ENCODE measurements at places on chromosomes 6 and 20.

DNA sequence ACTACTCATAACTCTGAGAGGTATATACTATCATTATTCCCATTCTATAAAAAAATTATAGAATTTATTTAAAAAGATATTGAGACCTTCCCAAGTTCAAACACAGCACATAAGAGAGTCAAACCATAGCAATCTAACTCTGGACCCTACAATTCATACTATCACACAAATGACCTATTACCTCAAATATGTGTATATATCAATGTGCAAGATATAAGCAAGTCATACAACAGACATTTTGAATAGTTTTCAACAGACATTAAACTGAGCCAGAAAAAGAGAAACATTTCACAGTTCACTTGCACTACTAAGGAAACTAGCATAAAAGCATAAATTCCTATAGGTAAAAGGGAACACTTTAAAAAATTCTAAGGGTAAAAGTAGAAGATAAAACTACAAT, 11.7 kb downstream of the PHIP start:
- DNase-seq, result no peak

- DNase-seq, result no peak
Measured at GRCh38 chr6:137737836-137738596, 129.0 kb upstream of the TNFAIP3 start.

DNA sequence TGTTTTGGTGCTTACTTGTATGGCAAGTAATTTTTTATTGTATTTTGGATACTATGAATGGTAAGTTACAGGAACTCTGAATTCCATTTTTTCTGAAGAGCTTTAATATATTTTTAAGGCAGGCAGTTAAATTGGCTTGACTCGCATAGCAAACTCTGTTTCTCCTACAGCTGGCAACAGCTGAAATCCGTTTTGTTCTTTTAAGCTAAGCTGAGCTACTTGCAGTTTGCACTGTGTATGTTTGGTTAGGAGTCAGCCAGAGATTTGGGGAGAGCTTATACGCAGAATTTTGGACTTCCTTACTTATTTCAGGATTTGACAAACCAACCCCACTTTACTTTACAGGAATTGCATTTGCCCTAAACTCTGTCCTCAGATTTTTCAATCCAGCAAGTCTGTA, 179.1 kb downstream of the COL19A1 start:
- peak; percentile 30 for DNase-seq

- no peak for DNase-seq
Measured at GRCh38 chr6:115819506-115819905, 241.2 kb downstream of the FRK start.

- no peak for DNase-seq
Measured at GRCh38 chr6:70549327-70549726, 17.4 kb upstream of the SDHAF4 start.

- no peak for DNase-seq
Measured at GRCh38 chr20:3326779-3327521, 80.5 kb downstream of the DNAAF9 start.

GRCh38 chr20:31751126-31751525, 12.0 kb downstream of the TPX2 start:
- DNase-seq, result peak; percentile 48

- no peak for DNase-seq
Measured at GRCh38 chr6:158517581-158517980, 42.3 kb upstream of the TMEM181 start.

DNA sequence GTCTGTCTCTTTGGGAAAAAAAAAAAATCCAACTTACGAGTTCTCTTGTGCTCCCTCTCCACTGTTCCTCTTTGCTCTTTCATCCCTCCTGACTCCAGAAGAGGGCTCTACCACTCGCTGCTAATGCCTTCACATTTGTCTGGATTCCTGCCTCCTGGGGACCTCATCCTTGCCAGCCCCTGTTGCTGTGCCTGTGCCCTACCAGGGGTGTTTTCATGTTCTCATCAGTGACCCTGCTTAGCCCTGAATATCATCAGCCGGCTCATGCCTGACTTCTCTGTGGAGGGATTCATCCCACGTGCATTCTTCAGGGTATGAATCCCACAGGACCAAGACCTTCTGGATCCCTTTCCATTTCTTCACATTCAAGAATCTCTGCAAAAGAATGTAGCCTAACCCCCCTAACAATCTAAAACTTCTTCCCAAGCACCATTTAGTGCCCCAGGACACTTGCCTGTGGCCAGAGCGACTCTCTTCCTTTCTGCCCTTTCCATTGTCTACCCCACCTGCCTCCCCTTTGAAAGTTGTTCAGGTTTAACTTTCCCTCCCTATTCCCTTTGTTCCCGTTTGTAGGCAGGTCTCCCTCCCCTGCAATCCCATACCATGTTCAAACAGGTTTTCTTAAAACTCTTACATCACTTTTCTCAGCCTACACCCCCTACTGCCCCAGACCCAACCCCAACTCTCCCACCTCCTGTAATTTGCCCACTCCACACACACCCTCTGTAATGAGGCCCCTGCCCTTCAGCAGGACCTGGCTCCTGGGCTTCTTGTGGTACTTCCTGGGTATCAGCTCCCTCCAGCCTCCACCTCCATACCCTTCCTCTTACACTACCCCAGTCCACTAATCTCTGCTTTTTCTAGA, 50.2 kb downstream of the RREB1 start:
- no peak for DNase-seq

DNA sequence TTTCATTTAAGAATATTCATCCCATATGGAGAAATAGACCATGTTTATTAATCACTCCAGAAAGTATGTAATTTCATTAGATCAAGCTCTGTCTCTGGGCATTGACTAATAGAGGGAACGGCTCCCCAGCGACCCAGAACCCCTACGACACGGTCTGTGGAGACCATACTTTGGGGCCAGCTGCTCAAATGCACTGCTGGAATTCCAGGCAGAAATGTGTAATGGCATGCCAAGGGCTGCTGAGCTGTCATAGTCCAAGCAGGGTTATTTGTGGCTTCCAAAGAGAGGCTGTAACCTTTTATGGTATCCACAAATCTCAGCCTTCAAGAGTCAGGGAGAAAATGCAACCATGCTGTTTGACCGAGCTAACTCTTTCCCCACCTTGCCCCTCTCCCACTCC, 755.8 kb downstream of the DHX35 start:
- DNase-seq, result no peak

- DNase-seq, result no peak
Measured at GRCh38 chr6:89386917-89387491, 25.1 kb downstream of the RRAGD start.

- DNase-seq, result no peak
Measured at GRCh38 chr6:142833054-142833453, 111.9 kb downstream of the HIVEP2 start.

DNA sequence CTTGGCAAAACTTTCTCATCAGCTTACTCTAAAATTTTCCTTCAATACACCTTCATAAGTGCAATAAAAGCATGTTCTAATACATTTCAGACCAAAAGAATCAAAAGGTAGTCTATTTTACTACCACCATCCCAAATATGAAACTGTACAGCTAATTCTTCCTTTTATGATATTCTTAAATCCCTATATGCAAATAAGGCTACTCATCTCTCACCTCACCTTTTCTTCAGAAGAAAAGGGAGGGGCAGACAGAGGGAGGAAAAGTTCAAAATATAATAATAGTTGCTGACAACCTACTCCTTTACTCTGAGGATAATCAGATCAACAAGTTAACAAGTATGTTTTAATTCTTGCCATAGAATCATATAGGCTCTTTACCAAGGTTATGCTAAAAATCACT, 7.4 kb downstream of the C6orf120 start:
- DNase-seq, result no peak

- no peak for DNase-seq
Measured at GRCh38 chr6:99471638-99472037, 43.6 kb downstream of the USP45 start.

GRCh38 chr6:137762168-137763090, 104.6 kb upstream of the TNFAIP3 start:
- no peak for DNase-seq

GRCh38 chr6:35317483-35318195, 20.0 kb downstream of the DEF6 start:
- no peak for DNase-seq

- no peak for DNase-seq
Measured at GRCh38 chr20:36700438-36700837, 45.5 kb downstream of the NDRG3 start.

- no peak for DNase-seq
Measured at GRCh38 chr6:17714879-17715851, 8.4 kb upstream of the NUP153 start.

GRCh38 chr6:24408719-24409410, 6.1 kb downstream of the MRS2 start:
- no peak for DNase-seq

DNA sequence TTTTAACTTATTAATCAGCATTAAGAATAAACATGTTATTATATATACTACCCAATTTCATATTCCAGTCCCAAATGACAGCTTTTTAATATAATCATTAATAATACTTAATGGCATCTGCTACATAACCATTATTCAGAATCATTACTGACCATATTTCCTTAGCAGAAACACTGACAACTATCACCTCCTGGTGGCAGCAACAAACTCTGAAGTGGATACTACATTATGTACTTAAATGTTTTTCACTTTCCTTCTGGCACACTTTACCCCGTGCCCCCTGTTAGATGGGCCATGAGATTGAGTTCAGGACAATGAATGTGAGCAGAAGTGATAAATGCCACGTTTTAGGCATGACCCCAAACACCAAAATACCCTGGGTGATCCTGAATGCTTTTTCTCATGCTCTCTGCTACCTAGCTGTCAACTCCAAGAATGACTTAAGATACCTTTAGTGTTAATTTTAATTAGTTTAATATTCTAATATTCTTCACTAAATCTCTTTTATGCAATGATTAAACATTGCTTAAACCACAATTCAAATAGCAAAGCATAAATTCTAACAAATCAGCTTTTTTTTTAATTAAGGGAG, 77.1 kb downstream of the LMBRD1 start:
- peak; percentile 20 for DNase-seq

DNA sequence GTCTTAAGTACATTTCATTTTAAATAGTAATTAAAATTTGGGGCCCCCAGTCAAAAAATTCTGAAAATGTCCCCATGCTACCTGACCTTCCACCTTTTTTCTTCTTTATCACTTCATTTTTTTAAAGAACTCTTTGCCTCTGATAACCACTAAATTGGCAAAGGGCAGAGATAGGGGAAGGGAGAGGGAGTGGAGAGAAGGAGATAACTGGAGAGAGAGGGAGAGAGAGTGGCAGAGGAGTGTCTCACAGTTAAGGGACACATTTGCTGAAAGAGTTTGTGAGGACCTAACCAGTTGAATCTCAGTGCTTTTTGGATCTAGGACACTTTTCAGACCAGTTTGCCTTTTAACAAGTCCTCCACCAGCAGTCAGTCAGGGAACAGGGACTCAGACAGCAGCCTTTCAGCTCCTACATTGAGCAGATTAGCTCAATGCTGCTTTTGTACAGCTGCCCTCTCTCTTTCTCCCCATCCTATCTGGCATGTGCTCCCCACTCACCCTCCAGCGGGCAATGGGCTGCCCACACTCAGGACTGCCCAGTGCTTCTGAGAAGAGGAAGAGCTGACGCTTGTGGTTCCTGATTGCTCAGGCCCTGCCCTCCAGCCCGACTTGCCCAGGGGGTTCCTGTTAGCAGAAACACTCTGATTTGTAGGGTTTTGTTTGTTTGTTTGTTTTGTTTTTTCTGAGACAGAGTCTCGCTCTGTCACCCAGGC, 14.4 kb downstream of the ARMC2 start:
- DNase-seq, result no peak

DNA sequence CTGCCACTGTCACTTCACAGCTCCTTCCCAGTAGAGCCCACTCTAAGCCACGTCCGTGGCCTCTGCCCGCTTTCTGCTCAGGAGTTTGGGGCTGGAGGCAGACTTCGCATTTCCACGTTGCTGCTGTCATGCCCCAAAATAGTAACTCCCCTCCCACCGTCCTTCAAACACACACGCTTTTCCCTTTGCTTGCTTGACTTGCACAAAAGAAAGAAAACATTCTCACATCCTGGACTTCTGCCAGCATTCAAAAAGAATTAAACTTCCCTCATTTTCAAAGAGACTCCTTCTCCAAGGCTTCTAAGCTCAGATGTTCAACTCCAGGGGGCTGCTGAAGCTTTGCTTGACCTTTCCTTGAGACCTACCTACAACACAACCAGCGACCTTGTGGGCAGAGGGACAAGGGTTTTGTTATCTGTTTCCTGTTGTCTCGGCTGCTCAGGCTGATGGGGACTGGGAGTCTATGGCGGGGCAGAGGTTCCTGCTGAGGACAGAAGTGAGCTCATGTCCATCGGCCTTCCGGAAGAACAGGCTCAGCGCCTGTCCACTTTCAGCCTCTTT, 263.8 kb upstream of the FOXQ1 start:
- no peak for DNase-seq

GRCh38 chr6:105803442-105803841, 282.7 kb upstream of the PRDM1 start:
- DNase-seq, result no peak

GRCh38 chr20:60055740-60056139, 97.5 kb downstream of the CDH26 start:
- no peak for DNase-seq

- DNase-seq, result no peak
Measured at GRCh38 chr20:38774167-38774566, 25.9 kb downstream of the ACTR5 start.

- no peak for DNase-seq
Measured at GRCh38 chr20:40442181-40442963, 246.7 kb downstream of the MAFB start.

- no peak for DNase-seq
Measured at GRCh38 chr6:158662607-158662953, 12.7 kb downstream of the SYTL3 start.

GRCh38 chr6:161308075-161308655, 34.3 kb upstream of the AGPAT4 start:
- DNase-seq, result no peak

DNA sequence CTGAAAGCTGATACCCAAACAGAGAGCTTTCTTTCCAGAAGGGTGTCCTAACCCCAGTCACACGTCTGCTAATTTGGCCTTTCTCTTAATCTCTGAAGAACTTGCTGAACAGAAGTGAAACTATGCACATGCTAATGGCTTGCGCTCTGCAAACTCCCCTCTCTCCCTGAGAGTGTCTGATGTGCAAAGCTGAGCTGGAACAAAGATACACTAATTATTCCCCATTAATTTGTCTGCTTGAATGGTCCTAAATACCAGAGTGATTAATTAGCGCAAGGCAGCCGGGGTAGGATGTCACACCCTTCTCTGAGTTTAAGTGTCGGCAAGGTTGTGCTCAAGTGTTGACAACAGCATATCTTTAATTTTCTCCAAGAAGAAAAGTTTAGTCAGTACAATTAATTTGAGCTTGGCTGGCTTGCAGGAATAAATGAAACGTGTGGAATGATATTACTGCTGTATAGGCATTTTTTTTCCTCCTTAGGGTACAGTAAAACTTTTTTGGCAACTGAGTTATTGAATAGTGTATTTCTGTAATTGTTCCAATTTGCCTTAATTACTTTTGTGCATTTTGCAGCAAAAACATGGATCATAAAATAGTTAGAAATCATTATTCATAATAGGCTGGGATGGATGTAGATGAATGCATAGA, 715.9 kb upstream of the POU3F2 start:
- peak; percentile 3 for DNase-seq

GRCh38 chr6:151495380-151495779, 1.6 kb downstream of the CCDC170 start:
- DNase-seq, result no peak
